ENCODE measurements at places on chromosomes 3 and 15. TPM values are rescaled to one million over a fixed set of nuclear protein-coding genes. Genes with fewer than 3 reads are reported as not detected.

Gene NEO1
- polyA plus RNA-seq, result 135 TPM

Gene GJD2
- polyA plus RNA-seq, result 0.09 TPM

Gene FRG2C
- not detected for polyA plus RNA-seq

GRCh38 chr15:38587214-38587613 lies 22.6 kb upstream of the RASGRP1 start:
- no peak for DNase-seq

Measured in large intestine (tissue), 12 donors.